ENCODE measurements at places on chromosomes 11 and 22. TPM values are rescaled to one million over a fixed set of nuclear protein-coding genes. Genes with fewer than 3 reads are reported as not detected.

GRCh38 chr22:31911565-31912406 is 32.5 kb upstream of the YWHAH start:
- peak; percentile 29 for DNase-seq

DNA sequence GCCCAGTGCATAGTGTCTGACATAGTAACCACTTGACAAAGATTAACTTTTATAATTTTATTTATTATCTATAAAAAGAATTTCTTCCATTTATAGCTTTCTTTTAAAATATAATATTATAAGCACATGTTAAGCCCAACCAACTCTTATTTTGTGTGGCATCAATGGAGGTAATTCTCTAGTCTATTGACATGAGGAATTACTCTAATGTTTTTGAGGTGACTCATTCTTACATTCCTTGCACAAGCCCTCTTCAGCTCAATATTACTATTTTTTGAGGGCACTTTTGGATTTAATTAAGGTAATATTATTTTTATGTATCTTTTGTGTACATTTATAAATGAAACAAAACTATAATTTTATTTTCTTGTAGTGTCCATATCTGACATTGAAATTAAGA is 59.6 kb downstream of the AASDHPPT start:
- DNase-seq, result no peak

DNA sequence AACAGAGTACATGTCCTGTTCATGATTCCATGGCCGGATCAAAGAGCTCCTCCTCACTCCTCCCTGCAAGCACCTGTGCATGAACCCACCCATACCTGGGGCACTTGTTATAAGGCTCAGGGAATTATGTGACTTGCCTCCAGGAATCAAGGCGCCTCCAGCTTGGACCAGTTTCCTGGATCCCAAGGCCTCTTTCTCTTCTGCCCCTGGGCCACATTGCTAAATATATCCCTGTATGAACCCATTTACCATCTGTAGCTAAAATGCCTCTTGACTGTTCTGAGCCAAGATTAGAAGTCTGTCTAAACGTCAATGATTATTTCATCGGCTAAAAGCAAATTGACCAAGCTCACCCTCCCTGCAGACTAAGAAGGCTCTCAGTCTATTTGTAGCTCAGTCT is 135.6 kb downstream of the KIRREL3 start:
- no peak for DNase-seq

The BACE1 gene
- 14.8 TPM for total RNA-seq
